ENCODE measurements at places on chromosomes 16 and 17. TPM values are rescaled to one million over a fixed set of nuclear protein-coding genes. Genes with fewer than 3 reads are reported as not detected.

SLC5A10 gene
- total RNA-seq: 0.67 TPM

P4HB gene
- total RNA-seq: 503 TPM

CALB2 gene
- not detected for total RNA-seq

LRRC37A gene
- total RNA-seq: 2.1 TPM

C17orf78 gene
- total RNA-seq: not detected

GPRC5B gene
- 10.3 TPM for total RNA-seq

MYCBPAP gene
- total RNA-seq: 0.73 TPM
